ENCODE measurements at places on chromosomes 5 and 9.

- DNase-seq, result no peak
These were observed 3.1 kb upstream of the GNPDA1 start for GRCh38 chr5:142015781-142016533.

- DNase-seq, result no peak
These were observed 34.4 kb downstream of the ERGIC1 start for GRCh38 chr5:172868436-172868923.

- no peak for DNase-seq
These were observed 21.8 kb upstream of the ORM1 start for GRCh38 chr9:114300846-114301797.

DNA sequence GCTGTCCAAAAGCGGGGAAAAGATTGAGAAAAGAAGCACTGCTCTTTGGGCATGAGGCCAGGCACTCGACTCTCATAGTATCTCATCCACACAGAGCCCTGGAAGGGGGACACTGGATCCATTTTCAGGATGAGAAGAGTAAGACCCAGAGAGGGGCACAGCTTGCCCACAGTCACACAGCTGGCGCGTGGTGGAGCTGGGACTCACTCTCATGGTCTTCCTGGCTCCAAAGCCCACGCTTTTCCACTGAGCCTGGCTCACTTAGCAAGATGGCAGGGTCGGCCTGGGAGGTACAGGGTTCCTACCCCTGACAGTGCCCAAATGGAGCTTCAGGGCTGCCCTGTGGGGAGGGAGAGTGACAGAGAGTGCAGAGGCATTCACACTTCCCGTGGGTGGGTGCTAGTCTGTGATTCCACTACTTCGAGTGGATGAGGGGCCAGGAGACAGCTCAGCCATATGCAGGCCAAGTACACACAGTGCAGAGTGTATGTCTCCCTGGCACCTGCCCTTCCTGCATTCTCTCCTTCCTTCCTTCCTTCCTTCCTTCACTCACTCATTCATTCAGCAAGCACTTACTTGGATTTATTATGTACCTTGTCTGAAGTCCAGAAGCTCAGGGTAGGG lies 18.3 kb upstream of the IGFBPL1 start:
- no peak for DNase-seq

DNA sequence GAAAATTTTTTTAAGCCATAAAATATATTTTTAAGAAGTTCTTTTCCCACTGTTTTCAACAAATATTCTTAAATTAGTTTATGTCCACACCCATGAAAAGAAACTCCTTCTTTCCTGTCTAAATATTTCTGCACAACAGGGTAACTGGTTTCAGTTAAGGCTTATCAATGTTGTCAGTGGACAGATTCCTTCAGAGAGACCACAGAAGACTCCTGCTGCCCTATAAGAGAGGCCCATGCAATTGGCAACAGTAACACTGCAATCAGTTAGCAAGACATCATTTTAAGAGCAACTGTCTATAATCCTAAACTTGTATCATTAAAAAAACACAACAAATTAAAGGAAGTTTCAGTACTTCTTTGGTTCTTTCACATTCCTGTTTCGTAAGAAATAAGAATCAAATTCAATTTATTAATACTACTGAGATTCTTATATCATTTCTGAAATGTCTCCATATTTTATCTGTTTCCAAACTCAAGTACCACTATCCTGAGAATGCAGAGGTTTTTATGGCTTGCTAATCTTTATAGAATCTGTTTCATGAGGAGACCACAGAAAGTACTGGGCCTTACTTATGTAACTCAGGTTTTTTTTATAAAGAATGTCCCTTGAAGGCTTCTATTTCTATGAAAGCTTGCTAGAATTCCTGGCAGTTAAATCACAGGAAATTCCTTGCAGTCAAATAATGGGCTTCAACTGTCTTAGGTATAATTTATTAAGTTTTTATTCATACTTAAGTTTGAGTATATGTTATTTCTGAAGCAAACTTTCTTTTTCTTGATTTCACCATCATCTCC lies 240.2 kb downstream of the RFX3 start:
- DNase-seq, result no peak

GRCh38 chr5:8756498-8757084 lies 789.3 kb downstream of the SEMA5A start:
- peak; percentile 36 for DNase-seq

DNA sequence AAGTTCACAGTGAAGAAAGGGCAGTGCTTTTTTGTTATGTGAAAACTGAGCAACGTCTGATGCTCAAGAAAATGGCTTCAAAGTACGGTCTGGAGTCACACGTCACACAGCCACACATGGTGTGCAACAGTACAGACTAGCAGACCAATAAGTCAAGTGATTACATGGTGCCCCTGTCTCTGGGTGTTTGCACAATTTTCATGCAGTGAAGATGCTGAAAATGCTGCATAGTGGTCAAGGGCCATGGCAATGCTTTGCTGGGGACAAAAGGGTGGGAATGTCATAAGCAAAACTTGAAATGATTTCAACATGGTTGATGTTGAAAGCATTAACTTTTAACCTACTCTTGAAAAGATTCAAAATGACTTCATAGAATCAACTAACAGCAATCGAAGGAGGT lies 231.2 kb downstream of the EBF1 start:
- no peak for DNase-seq

GRCh38 chr5:103461243-103461642 lies 101.3 kb downstream of the NUDT12 start:
- DNase-seq, result no peak

- DNase-seq, result peak; percentile 69
These were observed 1.3 kb downstream of the HINT2 start for GRCh38 chr9:35813434-35814105.

DNA sequence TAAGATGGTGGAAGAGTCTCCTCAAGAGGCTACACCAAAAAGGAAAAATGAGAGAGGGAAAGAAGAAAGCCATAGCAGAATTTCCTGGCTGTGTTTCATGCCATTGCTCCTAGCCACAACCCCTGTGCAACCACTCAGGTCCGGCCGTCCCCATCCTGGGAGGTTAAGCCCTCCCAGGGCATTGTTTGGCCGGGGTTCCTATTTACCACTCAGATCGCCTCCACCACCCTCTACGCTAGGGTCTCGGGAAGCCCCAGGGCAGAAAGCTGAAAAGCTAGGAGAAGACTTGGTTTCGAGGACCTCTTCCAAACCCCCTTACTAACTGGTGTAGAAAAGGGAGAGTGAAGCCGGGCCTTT lies 715 bp downstream of the RC3H2 start:
- DNase-seq, result peak; percentile 59

GRCh38 chr9:124454791-124455443 lies 4.7 kb downstream of the ADGRD2 start:
- peak; percentile 25 for DNase-seq

DNA sequence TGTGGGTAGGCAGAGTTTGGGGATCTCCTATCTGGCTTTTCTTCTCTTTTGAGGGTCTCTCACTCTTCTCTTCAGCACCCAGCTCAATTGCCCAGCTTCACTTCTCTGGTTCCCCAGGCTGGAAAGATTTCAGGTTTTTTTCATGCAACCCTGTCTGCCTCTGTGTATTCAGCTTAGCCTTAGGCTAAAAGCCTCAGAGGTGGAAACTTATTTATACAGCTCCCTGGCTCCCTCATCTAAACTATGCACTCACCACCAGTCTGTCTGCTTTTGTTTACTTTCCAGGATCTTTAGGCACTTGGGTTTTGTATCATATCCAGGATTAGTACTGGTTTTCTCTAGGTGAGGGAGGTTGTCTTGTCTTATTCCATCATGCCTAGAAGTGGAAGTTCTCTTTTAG lies 540.2 kb upstream of the TRPC7 start:
- DNase-seq, result no peak

DNA sequence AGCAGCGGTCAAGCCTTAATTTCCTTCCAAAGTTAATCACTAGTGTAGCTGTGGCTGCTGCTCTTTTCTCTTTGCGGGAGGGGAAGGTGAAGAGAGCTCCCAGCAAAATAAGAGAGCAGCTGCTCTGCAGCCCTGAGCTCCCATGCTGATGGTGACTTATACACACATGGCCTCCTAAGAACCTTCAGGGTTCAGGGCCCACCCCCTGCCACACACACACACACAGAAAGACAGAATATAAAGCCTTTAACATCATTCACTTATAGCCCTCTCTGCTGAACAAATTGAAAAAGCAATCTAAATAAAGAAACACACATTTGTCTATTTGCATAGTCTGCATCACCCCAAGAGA lies 43.6 kb downstream of the GAS1 start:
- no peak for DNase-seq

- DNase-seq, result no peak
These were observed 120.5 kb upstream of the IRX4 start for GRCh38 chr5:2003206-2003605.

DNA sequence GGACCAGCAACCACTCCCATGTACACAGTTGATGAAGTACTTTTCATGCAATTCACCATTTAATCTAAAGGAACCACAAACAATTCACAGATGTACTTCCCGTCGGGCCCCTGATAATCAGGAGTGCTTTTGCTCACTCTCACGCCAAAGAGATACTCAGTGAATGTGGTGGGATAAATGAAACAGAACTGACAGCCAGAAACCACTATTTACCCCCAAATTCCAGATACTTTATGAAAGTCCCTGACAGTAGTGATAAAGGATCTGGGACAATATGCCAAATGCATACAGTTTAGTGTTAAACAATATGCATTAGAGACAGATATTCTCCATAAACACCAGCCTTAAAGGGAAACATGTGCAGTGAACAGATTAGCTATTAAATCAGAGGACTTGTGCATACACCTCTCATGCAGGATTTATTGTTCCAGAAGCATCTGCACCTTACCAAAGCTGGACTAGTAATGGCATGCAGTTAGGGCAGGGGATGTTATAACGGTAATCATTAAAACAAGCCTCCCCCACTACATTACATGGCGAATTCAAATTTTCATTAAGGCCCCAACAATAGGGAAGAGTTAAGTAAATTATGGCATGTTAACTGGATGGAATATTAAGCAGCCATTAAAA lies 74.0 kb upstream of the SLC25A51 start:
- DNase-seq, result no peak

DNA sequence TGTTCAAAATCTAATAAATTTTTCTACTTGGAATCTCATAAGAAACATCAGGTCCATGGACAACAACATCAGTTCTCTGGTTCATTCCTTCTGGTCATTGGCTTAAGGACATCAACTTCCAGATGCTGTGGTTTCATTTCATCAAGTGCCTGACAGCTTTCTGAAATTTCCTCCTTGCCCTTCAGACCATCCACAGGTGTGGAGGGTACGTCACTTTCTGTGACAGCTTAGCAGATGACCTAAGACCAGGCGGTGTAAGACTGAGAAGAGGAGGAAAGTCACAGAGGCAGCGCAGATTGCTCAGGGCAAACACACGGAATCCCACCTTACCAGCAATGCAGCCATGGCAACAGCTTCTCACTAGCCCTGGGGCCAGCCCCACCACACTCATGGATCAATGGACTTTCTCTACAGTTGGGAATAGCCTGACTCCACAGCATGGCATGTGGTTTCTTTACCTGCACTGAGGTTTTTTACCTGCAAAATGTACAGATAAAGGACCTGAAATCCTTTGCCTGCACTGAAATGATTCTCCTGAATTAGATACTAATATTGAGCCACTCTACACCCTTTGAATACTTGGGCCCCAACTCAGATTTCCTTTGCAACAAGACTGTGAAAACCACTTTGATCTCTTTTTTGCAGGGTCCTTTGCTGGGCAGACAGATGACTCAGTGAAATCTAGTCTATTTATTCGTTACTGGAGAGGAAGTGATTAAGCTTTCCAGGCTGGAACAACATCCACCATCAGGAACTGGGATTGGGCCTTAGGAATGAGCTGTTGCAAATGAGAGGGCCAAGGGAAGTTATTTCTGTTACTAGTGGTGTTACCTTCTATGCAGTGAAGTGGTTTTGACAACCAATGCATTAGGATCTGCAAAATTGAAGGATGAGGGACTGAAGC lies 26.9 kb downstream of the TICAM2 start:
- no peak for DNase-seq

Data from H9 (cell line).